CD4-positive, alpha-beta T cell treated with Interleukin-15 for 4 hours (primary cell): ENCODE measurements at places on chromosomes 12 and 14.
A peak's percentile ranks its signal among the peaks of the same experiment; 100 is the strongest.

DNA sequence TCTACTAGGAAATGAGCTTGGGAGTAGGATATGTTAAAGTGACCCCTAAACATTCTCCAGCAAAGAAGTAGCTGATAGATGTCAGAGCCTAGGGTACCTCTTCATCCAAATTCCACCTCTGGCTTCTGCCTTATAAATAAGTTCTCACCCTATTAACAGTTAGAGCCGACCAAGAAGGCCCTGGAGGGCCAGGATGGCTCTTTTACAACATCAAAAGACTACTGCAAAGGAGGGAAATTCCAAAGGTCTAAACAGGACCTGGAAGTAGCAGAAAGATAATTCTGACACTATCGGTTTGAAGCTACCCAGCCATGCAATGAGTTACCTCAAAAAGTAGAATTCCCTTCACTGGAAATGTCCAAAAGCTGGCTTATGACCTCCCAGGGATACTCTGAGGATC lies 90.0 kb downstream of the PPM1H start:
- DNase-seq = no peak

- DNase-seq = no peak
Measured at GRCh38 chr12:9667403-9668160, 1.9 kb upstream of the CLEC2D start.

- peak; percentile 34 for DNase-seq
Measured at GRCh38 chr12:91361864-91362263, 179.2 kb upstream of the DCN start.

GRCh38 chr14:79670811-79671210 lies 540.5 kb downstream of the DIO2 start:
- no peak for DNase-seq

DNA sequence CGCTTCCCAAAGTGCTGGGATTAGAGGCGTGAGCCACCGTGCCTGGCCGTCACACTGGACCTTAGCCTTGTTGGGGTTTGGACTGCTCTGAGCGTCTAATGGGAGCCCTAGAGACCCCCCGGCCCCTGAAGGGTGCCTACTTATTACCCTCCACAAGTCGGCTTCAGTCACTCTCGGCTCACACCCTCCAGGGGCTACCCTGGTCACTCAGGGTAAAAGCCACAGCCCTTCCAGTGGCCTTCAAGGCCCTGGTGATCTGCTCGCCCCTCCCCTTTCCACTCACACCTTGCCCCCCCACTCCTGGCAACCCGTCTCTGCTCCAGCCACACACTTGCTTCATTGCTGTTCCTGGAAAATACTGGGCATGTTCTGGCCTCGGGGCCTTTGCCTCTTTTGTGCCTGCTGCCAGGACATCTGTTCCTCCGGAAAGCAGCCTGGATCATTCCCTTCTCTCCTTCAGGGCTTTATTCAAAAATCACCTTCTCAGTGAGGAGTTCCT lies 3.6 kb upstream of the MORN3 start:
- DNase-seq = no peak

DNA sequence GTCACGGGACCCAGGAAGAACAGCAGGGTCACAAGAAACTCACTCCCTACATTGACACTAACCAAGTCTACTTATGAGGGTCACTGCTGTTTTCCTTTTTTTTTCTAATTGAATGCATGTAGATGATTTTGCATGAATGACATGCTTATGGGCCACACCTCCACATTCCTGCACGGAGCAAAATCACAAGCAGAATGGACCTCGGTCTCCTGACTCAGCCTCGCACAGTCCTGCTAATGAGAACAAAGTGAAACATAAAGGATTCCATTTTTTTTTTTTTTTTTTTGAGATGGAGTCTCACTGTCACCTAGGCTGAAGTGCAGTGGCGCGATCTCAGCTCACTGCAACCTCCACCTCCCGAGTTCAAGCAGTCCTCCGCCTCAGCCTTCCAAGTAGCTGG lies 12.3 kb downstream of the SCARB1 start:
- DNase-seq = no peak

DNA sequence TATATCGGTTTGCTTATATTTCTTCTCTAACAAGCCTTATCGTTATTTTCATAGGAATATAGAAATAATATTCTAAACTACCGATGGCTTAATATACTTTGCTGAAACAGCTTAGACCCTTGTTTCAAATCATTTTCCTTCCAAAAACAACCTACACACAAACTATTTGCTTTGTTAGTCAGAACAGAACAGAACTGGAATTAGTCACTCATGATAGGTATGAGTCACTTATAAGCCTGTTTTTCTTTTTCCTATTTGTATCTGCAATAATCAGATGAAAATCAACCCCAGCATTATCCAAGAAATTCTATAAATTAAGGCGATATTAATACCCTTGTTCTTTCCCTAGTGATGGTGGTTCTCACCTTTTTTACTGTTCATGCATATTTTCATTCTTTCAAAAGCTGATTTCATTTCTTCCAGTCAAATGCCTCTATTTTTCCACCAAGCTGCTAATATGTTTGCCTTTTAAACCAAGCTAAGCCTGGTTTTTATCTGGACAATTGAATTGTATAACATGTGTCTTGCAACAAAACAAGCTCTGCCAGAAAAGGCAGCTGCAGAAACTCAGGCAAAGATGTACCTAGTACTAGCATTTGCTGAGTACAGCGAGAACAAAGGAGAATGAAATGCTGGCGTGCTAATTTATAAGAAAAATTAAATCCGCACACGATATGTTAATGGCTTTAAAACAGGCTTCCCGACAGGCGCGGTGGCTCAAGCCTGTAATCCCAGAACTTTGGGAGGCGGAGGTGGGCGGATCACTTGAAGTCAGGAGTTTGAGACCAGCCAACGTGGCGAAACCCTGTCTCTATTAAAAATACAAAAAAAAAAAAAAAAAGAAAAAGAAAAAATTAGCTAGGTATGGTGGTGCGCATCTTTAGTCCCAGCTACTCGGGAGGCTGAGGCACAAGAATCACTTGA lies 1418.2 kb downstream of the AACS start:
- DNase-seq = no peak

DNA sequence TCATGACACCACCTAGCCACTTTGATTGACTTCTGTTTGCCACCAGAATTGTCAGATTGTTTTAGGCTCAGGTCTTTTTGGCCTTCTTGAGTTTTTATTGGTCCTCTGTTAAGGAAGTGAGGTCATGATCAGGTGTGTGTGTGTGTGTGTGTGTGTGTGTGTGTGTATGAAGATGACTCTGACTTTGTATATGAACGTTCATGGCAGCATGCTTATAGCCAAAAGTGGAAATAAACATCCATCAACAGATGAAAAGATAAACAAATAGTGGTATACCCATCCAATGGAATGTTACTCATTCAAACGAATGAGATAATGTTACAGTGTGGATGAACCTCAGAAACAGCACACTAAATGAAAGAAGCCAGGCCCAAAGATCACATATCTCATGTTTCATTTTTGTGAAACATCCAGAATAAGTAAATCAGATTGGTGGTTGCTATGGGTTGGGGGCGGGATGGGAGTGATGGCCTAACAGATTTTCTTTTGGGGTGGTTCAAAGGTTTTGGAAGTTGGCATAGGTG lies 258.6 kb downstream of the KTN1 start:
- DNase-seq = no peak

DNA sequence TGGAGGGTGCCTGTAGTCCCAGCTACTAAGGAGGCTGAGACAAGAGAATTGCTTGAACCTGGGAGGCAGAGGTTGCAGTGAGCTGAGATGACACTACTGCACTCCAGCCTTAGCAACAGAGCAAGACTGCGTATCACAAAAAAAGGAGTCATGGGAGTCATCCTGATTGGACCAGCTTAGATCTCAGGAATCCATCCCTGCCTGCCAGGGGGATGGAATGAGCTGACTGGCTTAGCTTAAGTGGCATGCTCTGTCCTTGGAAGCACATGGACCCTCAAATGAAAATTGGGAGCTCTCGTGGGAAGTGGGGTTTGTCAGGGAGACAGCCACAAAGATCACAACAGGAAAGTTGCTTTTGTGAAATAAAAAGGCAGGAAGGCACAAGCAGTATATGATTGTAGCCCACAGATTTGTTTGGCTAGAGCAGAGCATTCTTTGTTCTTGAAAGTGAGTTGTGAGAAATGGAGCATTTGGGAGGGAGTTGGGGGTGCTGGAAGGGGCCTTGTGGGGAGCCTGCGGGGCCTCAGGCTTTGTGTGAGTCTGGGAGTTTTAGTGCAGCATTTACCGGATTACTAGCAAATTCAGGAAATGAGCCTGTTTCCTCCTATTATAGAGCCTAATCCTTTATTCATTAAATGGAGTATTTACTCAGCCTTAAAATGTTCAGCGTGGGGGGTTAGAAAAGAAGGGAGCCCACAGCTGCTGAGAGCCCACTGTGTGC lies 30.7 kb downstream of the DGLUCY start:
- DNase-seq = no peak

GRCh38 chr12:77163074-77164038 lies 98.0 kb upstream of the E2F7 start:
- no peak for DNase-seq

GRCh38 chr12:89862511-89863445 lies 154.1 kb upstream of the ATP2B1 start:
- DNase-seq = peak; percentile 72

DNA sequence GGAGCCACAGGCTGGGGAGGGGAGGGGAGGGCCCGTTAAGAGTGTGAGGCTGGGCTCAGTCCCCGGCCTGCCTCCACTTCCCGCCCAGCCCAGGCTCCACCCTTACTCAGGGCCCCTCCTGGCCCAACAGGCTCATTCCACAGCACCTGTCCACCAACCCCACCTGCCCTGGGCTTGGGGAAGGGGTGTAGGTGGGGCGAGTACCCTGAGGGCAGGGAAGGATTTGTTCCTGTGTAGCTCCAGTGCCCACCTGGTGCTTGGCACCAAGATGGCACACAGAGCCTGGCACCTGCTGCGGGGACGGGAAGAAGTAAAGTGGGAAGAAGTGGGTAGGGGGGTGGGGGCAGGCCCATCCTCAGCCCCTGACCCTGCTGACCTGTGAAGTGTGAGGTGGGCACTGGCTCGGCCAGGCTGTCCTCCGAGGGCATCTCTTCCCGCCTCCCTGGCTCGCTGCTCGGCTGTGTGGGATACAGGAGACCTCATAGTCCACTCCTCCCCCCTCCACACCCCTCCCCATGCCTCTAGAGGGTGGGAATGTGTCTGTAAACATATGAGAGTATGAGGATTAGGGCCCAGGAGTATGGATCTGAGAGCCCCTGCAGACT lies 35.1 kb downstream of the NCKAP5L start:
- no peak for DNase-seq

- DNase-seq = no peak
Measured at GRCh38 chr12:50275556-50275955, 7.8 kb downstream of the LIMA1 start.
